ENCODE measurements at places on chromosomes 5 and 9. TPM values are rescaled to one million over a fixed set of nuclear protein-coding genes. Genes with fewer than 3 reads are reported as not detected.
A peak's percentile ranks its signal among the peaks of the same experiment; 100 is the strongest.

DNA sequence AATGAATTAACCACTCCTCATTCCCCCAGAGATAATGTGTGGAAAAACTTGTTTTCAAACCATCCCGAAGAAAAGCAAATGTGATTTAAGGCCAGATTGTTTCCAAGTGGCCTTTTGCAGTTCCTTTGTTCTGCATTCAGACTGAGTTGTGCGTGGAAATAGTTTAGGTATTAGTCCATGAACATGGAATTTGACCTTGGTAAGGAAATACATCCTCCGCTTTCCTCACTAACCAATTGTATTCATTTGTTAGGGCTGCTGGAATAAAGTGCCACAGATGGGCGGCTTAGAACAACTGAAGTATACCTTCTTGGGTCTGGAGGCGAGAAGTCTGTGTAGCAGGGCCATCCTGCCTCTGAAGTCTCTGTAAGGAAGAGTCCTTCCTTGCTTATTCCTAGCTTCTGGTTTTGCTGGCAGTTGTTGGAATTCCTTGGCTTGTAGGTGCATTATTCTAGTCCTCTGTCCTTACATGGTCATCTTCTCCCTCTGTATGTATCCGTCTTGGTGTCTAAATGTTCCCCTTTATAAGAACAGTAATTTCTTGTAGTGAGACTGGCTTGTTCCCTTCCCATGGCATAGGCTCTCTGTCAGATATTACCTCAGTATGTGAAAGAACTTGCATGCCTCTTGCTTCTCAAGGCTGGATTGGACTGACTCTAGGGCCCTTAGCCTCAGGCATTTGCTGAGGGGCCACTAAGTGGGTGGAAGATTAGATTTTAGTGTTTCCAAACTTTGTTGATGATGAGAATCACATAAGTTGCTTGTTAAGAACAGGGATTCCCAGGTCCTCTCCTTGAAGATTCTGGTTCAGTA lies 53.9 kb downstream of the RAI14 start:
- DNase-seq: no peak

- no peak for DNase-seq
Observed at GRCh38 chr5:151465476-151465875, 18.1 kb downstream of the SLC36A1 start.

- DNase-seq: no peak
Observed at GRCh38 chr9:2681981-2682380, 35.3 kb upstream of the KCNV2 start.

DNA sequence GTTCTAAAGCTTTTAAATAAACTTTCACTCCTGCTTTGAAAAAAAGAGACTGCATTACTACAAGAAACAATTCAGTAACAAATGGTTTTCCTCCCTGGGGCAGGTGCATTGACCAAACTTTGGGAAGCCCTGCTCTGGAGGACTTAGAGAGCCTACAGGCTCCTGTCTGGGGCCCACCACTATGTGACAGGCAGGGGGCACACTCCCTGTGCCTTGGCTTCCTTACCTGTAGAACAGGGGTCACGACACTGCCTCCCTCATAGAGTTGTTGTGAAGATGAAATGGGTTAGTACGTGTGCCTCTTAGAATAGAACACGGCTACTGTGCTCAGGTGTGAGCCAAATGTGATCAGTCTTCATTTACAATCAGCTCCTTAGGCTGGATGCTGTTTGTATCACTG lies 130.1 kb downstream of the GPBP1 start:
- DNase-seq: no peak

HTR1A gene
- not detected for polyA plus RNA-seq

GRCh38 chr9:27412963-27413362 lies 111.1 kb upstream of the IFNK start:
- no peak for DNase-seq

PTGR1 gene
- 22.0 TPM for polyA plus RNA-seq

GRCh38 chr5:109689740-109690241 lies at the start of gene MAN2A1:
Gene MAN2A1, plus strand, starts transcription at chr5:109689927. Its CDS starts 491 bp downstream, at chr5:109690418.
- DNase-seq: peak; percentile 81

- no peak for DNase-seq
Observed at GRCh38 chr5:130171699-130172098, 267.4 kb downstream of the CHSY3 start.

NXNL2 gene
- 0.09 TPM for polyA plus RNA-seq

- peak; percentile 74 for DNase-seq
Observed at GRCh38 chr9:19408316-19408692, 505 bp upstream of the ACER2 start.

HTR4 gene
- 0.16 TPM for polyA plus RNA-seq
